ENCODE measurements at places on chromosomes 5 and 9.

DNA sequence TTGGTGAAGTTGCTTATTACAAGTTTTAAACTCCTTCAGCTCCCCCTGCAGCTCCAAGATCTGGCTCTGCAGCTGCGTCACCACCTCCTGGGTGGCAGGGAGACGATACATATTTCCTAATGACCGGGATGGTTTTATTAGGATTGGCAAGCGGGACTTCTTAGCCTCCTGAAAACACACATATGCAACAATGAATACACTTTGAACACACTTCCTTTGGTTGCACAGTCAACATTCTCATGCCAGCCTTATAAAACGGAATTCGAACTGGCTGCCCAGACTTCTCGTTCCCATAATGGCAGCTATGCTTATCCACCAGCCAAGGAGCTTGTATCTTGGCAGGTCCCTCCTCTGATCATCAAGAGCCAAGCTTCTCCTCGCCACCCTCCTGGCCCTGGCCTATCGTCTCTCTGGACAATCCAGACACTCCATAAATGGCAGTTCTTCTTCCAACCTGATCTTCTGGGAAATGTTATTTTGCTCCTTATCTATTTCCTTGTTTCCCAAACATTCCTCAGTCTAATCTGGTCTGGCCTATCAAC, 131.9 kb downstream of the CDK5RAP2 start:
- DNase-seq, result no peak

DNA sequence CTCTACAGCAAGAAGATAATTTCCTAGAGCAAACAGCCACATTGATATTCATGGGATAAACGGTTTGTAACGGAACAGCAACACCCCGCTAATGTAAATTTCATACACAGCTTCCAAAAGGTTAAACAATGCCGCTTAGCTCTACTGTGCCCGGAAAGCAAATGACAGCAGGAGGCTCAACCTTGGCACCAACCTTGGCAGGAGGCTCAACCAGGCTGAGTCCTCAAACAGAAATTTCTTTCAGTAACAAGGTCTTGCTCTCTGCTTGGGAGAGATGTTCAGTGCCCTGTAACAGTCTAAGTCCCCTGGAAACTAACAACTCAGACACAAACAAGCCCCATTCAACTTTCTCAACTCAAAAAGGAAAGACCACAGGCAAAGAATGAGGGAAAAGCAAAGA, 11.1 kb upstream of the PPP1R2B start:
- DNase-seq, result no peak

DNA sequence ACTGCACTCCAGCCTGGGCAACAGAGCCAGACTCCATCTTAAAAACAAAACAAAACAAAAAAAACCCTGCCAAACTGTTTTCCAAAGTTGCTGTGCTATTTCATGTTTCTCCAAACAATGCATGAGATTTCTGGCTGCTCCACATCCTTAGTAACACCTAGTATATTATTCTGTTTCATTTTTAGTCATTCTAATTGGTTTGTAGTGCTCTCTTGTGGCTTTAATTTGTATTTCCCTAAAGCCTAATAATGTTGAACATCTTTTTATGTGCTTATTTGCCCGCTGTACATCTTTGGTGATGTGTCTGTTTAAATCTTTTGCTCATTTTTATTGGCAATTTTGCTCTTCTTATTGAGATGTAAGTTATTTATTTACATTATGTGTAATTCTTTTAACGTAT, 18.4 kb upstream of the TTC1 start:
- DNase-seq, result peak; percentile 39

GRCh38 chr9:77946296-77946695, 85.3 kb downstream of the GNAQ start:
- no peak for DNase-seq

- peak; percentile 37 for DNase-seq
Measured at GRCh38 chr9:86637515-86637914, 283.3 kb upstream of the TUT7 start.

GRCh38 chr5:179975713-179976134, 68.0 kb upstream of the TBC1D9B start:
- DNase-seq, result no peak

DNA sequence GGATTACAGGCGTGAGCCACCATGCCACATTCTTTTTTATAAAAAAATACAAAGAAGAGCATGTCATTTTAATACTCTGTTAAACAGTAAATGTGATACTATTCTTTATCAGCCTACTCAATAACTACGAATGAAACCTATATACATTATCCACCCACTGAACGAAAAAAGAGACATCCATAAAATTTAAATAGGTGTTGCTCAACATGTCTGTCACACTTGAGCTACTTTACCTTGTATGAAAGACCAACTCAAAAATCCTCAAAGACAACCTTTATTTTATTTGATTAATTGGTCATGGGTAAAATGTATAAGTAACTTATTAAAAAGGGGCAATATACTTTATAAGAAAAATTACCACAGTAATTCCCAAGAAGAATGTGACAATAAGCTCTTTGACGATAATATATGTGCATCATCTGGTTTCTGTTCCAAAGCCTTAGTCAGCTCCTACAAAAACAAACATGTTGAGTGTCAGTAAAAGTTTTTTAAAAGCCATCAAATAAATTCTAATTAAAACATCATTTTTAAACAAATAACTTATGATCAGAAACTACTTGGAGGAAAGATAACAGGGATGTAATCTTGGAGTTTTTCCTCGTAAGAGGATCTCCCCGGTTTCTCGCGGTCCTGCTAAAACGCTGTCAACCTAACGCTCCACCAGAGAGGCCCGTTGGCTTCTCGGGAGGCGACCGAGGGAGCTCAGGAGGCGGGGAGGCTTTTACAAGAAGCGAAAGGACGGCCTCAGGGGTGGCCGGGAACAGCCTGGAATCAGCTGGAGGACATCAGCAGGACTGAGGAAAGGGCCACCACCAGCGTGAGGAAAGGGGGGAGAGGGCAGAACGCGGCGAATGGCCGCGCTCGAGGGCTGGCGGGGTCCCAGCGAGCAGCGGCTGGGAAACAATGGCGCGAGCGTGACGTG, 13.5 kb upstream of the ANKRD18B start:
- no peak for DNase-seq

- DNase-seq, result no peak
Measured at GRCh38 chr9:77811832-77812231, 163.7 kb upstream of the GNA14 start.

GRCh38 chr5:14172149-14172795, 29.1 kb downstream of the TRIO start:
- DNase-seq, result peak; percentile 66

- no peak for DNase-seq
Measured at GRCh38 chr5:148912146-148912545, 85.7 kb downstream of the ADRB2 start.

- no peak for DNase-seq
Measured at GRCh38 chr5:103804711-103805110, 242.1 kb upstream of the NUDT12 start.

GRCh38 chr9:72037571-72037970, 22.8 kb downstream of the C9orf57 start:
- no peak for DNase-seq

GRCh38 chr9:93536167-93536566, 40.2 kb upstream of the PHF2 start:
- DNase-seq, result no peak

GRCh38 chr9:115393976-115394775, 276.2 kb upstream of the TNC start:
- no peak for DNase-seq

- DNase-seq, result no peak
Measured at GRCh38 chr5:139443831-139444453, 4.6 kb upstream of the DNAJC18 start.

GRCh38 chr5:169842699-169843098, 137.6 kb downstream of the INSYN2B start:
- DNase-seq, result no peak

DNA sequence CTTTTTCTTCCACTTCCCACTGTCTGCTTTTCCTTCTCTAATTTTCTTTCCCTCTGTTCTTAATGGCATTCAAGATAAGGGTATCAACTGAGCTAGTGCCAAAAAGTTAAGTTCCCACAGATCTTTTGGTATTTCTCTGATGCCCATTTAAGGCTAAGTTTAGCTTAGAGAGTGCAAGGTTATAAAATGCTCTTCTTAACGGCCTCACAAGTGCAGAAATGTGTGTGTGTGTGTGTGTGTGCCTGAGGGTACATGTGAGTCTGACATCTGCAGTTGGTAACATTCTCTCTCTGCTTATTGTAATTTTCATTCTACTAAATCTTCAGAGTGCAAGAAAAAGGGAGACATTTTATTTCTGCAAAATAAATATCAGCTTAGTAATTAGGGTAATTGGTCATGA, 24.2 kb downstream of the FBN2 start:
- no peak for DNase-seq

DNA sequence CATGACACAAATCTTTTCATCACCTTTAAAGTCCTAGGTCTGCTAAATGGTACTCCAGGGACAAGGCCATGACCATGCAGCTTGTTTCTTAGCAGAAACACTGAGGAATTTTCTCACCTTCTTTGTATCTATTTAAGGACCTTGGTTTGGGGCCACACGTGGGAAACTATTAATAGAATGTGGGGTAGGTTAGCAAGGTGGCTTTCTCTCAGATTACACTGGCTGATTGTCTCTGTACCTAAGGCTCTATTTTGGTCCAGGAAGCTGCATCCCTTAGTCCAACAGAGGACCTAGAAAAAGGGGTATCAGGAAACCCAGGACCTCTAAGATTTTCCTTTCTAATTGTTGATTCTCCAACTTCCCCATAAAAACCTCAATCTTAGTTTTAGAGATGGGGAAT, 36.3 kb upstream of the FRMD3 start:
- DNase-seq, result no peak

DNA sequence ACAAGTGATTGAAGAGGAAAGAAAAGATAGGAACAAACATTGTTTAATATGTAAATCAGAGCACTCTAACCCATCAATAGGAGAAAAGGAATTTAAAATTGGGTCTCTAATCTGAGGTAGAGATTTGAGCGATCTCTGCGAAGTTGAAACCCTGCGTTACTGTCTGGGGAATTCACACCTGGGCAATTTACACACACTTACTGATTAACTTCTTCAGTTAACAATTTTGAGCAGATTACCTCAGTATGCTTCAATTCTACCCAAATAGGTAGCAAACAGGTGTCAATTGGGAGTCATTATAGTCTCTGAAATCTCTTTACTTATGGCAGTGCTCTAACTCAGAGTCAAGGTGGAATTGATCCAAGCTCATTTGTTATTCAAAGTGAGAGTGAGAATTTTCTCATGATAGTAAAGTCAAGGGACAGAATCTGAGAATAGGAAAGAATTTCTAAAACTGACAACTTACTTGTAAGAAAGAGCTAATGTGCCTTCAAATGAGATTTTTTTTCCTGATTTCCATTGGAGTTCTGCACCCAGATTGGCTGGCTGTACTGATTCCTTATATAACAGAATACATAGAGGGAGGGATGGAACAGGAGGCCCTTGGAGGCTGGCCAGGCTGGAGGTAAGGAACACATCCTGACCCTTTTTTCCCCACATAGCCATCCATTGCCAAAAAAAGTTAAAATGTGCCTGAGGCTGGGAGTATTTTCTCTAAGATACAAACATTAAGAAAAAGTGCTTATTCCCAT, 27.1 kb upstream of the IFNA14 start:
- no peak for DNase-seq

DNA sequence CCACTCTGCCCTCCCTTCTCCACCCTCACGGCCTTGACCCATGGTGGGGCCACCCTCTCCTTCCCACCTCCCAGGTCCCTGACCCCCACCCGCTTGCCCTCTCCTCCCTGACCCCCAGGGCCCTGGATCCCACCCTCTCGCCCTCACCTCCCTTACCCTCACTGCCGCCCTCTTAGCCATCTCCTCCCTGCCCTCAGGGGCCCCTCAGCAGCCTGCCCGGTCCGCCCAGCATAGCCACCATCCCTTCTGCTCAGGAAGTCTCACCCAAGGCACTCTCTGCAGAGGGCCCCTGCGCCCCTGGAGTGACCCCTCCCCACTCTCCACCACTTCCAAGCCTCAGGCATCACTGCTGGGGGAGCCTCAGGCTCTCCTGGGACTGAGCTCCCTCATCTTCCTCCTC, 66.3 kb downstream of the MRPL36 start:
- DNase-seq, result no peak

DNA sequence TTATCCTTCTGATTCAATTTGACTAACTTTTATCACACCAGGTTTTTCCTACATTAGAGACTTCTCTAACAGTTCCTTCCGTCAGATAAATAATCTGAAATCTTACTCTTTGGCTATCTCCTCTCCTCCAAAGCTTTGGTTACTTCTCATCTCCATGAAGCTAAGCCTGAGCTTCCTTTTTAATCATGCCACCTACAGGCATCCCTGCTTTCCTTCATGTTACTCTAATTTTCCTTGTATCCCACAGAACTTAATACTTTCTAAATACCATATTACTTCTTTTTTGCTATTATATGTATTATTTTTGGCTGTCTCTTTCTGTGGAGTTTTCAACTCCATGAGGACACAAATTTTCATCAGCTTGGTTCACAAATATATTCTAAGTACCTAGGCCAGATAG, 49.7 kb downstream of the C9 start:
- no peak for DNase-seq

GRCh38 chr5:169272731-169273427, 28.1 kb downstream of the SLIT3 start:
- DNase-seq, result no peak

GRCh38 chr5:125446986-125447385, 700.5 kb upstream of the ZNF608 start:
- DNase-seq, result no peak

DNA sequence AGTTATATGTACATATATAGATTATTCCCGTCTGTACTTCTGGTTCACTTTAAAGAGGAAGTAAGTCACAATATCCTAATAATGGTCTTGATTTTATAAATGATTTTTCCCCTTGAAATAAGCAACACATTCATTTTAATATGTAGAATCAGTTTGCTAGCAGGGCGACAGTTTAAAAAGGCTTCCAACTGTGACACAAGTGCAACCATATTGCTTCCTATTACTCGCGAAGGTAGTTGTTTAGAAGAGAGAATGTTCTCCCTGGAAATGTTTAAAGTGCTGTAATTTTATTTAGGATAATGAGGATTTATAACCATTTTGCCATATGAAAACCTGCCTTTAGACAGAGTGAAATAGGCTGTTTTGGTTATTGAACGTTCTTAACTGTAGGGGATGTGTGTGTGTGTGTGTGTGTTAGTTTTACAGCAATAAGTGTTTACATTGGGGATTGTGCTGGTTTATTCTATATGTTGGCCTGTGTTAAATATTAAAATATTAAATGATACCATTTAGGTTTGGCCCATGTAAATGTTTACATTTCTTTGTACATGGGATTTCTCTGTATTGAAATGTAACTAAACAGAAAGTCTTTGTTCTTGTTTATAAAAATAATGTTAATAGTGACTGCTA, 138.3 kb downstream of the PBX3 start:
- DNase-seq, result no peak

GRCh38 chr5:128844354-128844923, 120.8 kb upstream of the SLC27A6 start:
- peak; percentile 28 for DNase-seq

GRCh38 chr9:86062845-86063693, 36.3 kb downstream of the GOLM1 start:
- no peak for DNase-seq

DNA sequence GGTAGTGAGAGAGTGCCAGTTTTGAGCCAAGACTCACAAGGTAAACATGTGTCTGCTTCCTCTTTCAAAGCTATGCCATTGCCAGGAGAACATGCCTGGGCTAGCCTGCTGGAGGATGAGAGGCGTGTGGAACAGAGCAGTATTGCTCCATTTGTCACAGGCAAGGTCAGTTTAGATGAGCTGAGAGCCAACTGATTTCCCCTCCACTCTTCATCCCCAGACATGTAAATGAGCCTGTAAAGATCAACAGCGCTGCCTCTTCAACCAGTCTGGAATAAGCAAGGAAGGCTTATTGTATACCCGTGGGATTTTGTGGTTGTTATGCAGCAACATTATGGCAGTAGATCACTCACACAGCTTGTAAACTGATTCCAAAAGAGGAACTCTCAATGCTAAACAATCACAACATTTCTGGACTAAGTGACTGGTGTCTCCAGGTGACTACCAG, 8.2 kb upstream of the GDNF start:
- no peak for DNase-seq

Data from NAMALWA (cell line).